ENCODE measurements at places on chromosomes 12 and 14. TPM values are rescaled to one million over a fixed set of nuclear protein-coding genes. Genes with fewer than 3 reads are reported as not detected.

Gene NEUROD4
- not detected for total RNA-seq

Gene SLC2A14
- not detected for total RNA-seq

Gene RPL10L
- total RNA-seq = not detected

Gene DPY19L2
- total RNA-seq = under 0.01 TPM

Gene STON2
- total RNA-seq = 89.4 TPM

Gene GRIN2B
- total RNA-seq = 0.24 TPM

Gene TOMM20L
- total RNA-seq = not detected

Gene TMEM260
- 16.2 TPM for total RNA-seq

Gene CRADD
- 17.9 TPM for total RNA-seq

Measured in tracheal epithelial cell (primary cell).